ENCODE measurements at places on chromosomes 2 and 18. TPM values are rescaled to one million over a fixed set of nuclear protein-coding genes. Genes with fewer than 3 reads are reported as not detected.

CD207 gene
- total RNA-seq, result not detected

ERBB4 gene
- total RNA-seq, result 0.07 TPM

EPB41L3 gene
- total RNA-seq, result 78.0 TPM

MAPRE2 gene
- 25.5 TPM for total RNA-seq

SULT1C2 gene
- total RNA-seq, result 5.3 TPM

MARCO gene
- 3.7 TPM for total RNA-seq

BOD1L2 gene
- not detected for total RNA-seq

ITGB6 gene
- total RNA-seq, result 13.2 TPM

CRACDL gene
- 22.3 TPM for total RNA-seq

SS18 gene
- total RNA-seq, result 41.9 TPM

SP140 gene
- 1.7 TPM for total RNA-seq

MAB21L4 gene
- 6.1 TPM for total RNA-seq

PASK gene
- total RNA-seq, result 5.6 TPM

CRYGC gene
- total RNA-seq, result not detected

EEF1B2 gene
- 467 TPM for total RNA-seq

FAP gene
- total RNA-seq, result 1.1 TPM

C2orf68 gene
- total RNA-seq, result 40.5 TPM

NPC1 gene
- 29.9 TPM for total RNA-seq

ACOXL gene
- total RNA-seq, result 0.32 TPM

GBX2 gene
- not detected for total RNA-seq

TCF4 gene
- 9.8 TPM for total RNA-seq

IL1R1 gene
- 23.9 TPM for total RNA-seq

MTIF2 gene
- total RNA-seq, result 39.1 TPM

CHST9 gene
- total RNA-seq, result 0.05 TPM

CDCA7 gene
- 30.0 TPM for total RNA-seq

EFEMP1 gene
- 25.2 TPM for total RNA-seq

YES1 gene
- 56.3 TPM for total RNA-seq

SOWAHC gene
- 35.7 TPM for total RNA-seq

PLB1 gene
- total RNA-seq, result 3.0 TPM

IWS1 gene
- total RNA-seq, result 32.4 TPM

KANSL1L gene
- total RNA-seq, result 7.7 TPM

STPG4 gene
- total RNA-seq, result 0.47 TPM

C2orf81 gene
- 0.62 TPM for total RNA-seq

EDAR gene
- 0.69 TPM for total RNA-seq

TSPYL6 gene
- total RNA-seq, result not detected

RBM43 gene
- 3.8 TPM for total RNA-seq

RESP18 gene
- not detected for total RNA-seq

NFE2L2 gene
- total RNA-seq, result 81.5 TPM

ITGA4 gene
- 4.1 TPM for total RNA-seq

PTPN4 gene
- 20.4 TPM for total RNA-seq

Data from colonic mucosa (tissue), 4 donors.